Metanephros (tissue), 2 donors: ENCODE measurements at places on chromosomes 3 and 15. TPM values are rescaled to one million over a fixed set of nuclear protein-coding genes. Genes with fewer than 3 reads are reported as not detected.

The KLHL40 gene
- total RNA-seq: 38.8 TPM

The ITIH1 gene
- total RNA-seq: 0.41 TPM

The SPESP1 gene
- 1.6 TPM for total RNA-seq

The CAND2 gene
- total RNA-seq: 19.4 TPM

The CLRN1 gene
- not detected for total RNA-seq
